ENCODE measurements at places on chromosomes 2 and 18. TPM values are rescaled to one million over a fixed set of nuclear protein-coding genes. Genes with fewer than 3 reads are reported as not detected.

The ACTR2 gene
- 71.3 TPM for total RNA-seq

The SOWAHC gene
- total RNA-seq: 34.4 TPM

The DYSF gene
- 2.9 TPM for total RNA-seq

The SGPP2 gene
- 1.2 TPM for total RNA-seq

The MALL gene
- total RNA-seq: 19.3 TPM

The SERPINB10 gene
- total RNA-seq: 0.96 TPM

The FIGN gene
- total RNA-seq: 2.9 TPM

The SAG gene
- total RNA-seq: 14.7 TPM

The GPR39 gene
- total RNA-seq: 7.7 TPM

The PJVK gene
- 18.1 TPM for total RNA-seq

The SNTG2 gene
- not detected for total RNA-seq

The RGPD4 gene
- 2.2 TPM for total RNA-seq

The MARCO gene
- total RNA-seq: not detected

The IL1R1 gene
- total RNA-seq: 82.3 TPM

All from umbilical cord (tissue), 2 donors.